Activated T-helper 17 cell treated with anti-CD3 and anti-CD28 coated beads, Interleukin-2, amount 50 U/mL, for 72 hours (primary cell): ENCODE measurements at places on chromosomes 1 and 21. TPM values are rescaled to one million over a fixed set of nuclear protein-coding genes. Genes with fewer than 3 reads are reported as not detected.

- no peaks in the 10 kb centered on the region for H3K36me3 ChIP-seq
- peaks cover 27% of the 10 kb centered on the region for H3K27me3 ChIP-seq
- ATAC-seq, result no peak
- no peak overlapping the region for H3K27ac ChIP-seq
- no peaks in the 10 kb centered on the region for H3K4me1 ChIP-seq
Measured at GRCh38 chr1:44442791-44443190, 37.7 kb downstream of the RNF220 start.

DNA sequence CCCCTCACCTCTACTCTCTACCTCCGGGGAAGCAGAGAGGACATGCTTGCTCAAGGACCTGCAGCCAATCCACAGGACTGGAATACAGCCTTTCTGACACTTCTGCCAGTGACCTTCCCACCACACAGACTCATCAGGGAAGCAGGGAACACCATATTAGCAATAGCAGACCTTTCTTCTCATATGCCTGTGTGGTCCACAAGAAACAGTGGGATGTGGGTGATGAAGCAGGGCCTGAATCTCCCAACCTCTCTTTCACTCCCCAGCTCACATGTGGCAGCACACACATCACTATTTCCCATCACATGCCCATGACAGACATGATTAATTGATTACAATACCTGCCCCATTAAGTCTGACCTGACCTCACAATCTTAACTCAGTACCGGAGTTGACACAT lies 695.1 kb downstream of the MATN1 start:
- H3K27ac ChIP-seq, result no peak overlapping the region
- H3K36me3 ChIP-seq, result no peaks in the 10 kb centered on the region
- ATAC-seq, result no peak

DNA sequence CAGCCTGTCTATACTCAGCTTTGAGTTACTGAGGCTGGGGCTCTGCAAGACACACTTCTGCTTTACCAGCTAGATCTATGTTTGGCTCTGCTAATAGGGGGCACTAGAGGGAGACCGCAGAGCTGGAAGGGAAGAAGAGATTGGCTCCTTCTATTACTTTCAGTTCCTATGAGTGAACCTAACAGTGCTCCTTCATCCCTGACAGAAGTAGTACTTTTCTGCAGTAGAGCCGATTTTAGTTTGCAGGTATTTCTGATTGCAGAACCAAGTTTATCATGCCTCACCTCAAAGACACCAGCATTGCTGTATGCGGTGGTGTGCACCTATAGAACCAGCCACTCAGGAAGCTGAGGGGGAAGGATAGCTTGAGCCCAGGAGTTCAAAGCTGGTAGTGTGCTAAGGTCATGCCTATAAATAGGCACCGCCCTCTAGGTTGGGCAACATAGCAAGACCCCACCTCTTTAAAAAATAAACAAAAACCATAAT lies 5.7 kb upstream of the ZDHHC18 start:
- no peaks in the 10 kb centered on the region for H3K27me3 ChIP-seq
- H3K4me3 ChIP-seq, result peak overlapping the region; percentile 41

GRCh38 chr1:100538913-100539835 lies 1.2 kb downstream of the GPR88 start:
- H3K4me1 ChIP-seq, result peaks cover 16% of the 10 kb centered on the region
- H3K27me3 ChIP-seq, result peaks cover 40% of the 10 kb centered on the region
- H3K27ac ChIP-seq, result no peak overlapping the region

- no peak overlapping the region for H3K27ac ChIP-seq
- H3K36me3 ChIP-seq, result no peaks in the 10 kb centered on the region
- H3K4me3 ChIP-seq, result no peak overlapping the region
- peaks cover 25% of the 10 kb centered on the region for H3K27me3 ChIP-seq
- ATAC-seq, result no peak
- no peaks in the 10 kb centered on the region for H3K4me1 ChIP-seq
Measured at GRCh38 chr1:210259561-210259960, 27.0 kb downstream of the SERTAD4 start.

DNA sequence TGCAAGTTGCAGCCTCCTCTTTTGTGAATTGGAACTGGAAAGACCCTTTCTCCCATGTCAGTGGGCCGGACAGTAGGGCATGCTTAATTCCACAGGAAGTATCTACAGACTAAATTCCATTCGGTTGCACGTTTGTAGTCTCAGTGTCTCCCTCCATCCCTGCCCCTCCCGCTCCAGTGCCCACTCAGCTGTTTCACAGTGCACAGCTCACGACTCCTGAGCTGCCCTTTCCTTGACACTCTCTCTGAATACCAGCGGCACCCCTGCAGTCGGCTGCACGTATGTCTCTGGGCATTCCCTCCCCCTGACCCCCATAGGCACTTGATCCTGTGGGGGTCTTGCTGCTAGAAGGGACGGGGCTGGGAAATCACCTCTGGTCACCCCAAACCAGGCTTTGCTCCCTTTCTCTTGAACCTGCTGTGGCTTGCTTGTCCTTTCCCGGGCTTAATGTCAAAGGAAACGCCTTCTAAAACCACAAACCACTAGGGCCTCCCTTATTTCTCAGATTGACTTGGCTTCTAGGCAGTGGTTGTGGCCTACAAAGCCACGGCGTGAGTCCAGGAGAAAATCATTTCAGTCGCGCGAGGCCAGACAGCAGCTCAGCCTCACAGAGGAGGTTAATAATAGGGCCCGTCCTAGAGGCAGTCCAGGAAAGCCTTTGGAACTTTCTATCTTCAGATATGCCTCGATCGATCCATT lies 365.3 kb upstream of the PROX1 start:
- peak; percentile 76 for ATAC-seq
- H3K36me3 ChIP-seq, result no peaks in the 10 kb centered on the region

- no peaks in the 10 kb centered on the region for H3K4me1 ChIP-seq
- ATAC-seq, result no peak
- no peak overlapping the region for H3K27ac ChIP-seq
Measured at GRCh38 chr1:176696109-176696508, 233.1 kb downstream of the PAPPA2 start.

The OR2L13 gene
- total RNA-seq, result not detected

The TMEM52 gene
- total RNA-seq, result 2.0 TPM

The CELA2A gene
- total RNA-seq, result not detected

GRCh38 chr1:6867729-6868659 lies 82.7 kb downstream of the CAMTA1 start:
- no peak for ATAC-seq
- H3K27ac ChIP-seq, result peak overlapping the region; percentile 0
- peaks cover 21% of the 10 kb centered on the region for H3K36me3 ChIP-seq

The ECM1 gene
- 2.0 TPM for total RNA-seq

- no peaks in the 10 kb centered on the region for H3K4me1 ChIP-seq
- H3K27ac ChIP-seq, result no peak overlapping the region
- peaks cover 7% of the 10 kb centered on the region for H3K36me3 ChIP-seq
- ATAC-seq, result no peak
Measured at GRCh38 chr1:21671915-21672314, 2.8 kb upstream of the RAP1GAP start.

The CD1D gene
- not detected for total RNA-seq

GRCh38 chr1:56515898-56516538 lies 63.3 kb downstream of the PLPP3 start:
- no peaks in the 10 kb centered on the region for H3K4me1 ChIP-seq
- ATAC-seq, result no peak
- H3K27ac ChIP-seq, result no peak overlapping the region
- no peak overlapping the region for H3K4me3 ChIP-seq
- no peaks in the 10 kb centered on the region for H3K27me3 ChIP-seq
- H3K36me3 ChIP-seq, result no peaks in the 10 kb centered on the region

The CD52 gene
- 542 TPM for total RNA-seq

- no peaks in the 10 kb centered on the region for H3K27me3 ChIP-seq
- no peaks in the 10 kb centered on the region for H3K4me1 ChIP-seq
- H3K36me3 ChIP-seq, result no peaks in the 10 kb centered on the region
Measured at GRCh38 chr1:214861615-214862014, 220.9 kb upstream of the KCNK2 start.

DNA sequence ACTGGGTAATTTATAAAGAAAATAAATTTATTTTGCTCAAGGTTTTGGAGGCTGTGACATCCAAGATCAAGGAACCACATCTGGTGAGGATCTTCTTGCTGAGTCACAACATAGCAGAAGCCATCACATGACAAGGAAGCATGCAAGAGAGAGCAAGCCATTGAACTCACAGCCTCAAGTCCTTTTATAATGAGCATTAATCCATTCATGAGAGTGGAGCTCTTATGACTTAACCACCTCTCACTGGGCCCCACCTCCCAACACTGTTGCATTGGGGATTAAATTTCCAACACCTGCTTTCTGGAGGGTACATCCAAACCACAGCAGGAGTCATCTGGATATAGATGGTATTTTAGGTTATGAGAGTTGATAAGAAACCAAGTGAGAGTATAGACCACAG lies 20.6 kb upstream of the EGLN1 start:
- no peak for ATAC-seq
- peaks cover 45% of the 10 kb centered on the region for H3K27me3 ChIP-seq
- H3K4me3 ChIP-seq, result no peak overlapping the region
- no peaks in the 10 kb centered on the region for H3K36me3 ChIP-seq

The KRTAP10-3 gene
- not detected for total RNA-seq

DNA sequence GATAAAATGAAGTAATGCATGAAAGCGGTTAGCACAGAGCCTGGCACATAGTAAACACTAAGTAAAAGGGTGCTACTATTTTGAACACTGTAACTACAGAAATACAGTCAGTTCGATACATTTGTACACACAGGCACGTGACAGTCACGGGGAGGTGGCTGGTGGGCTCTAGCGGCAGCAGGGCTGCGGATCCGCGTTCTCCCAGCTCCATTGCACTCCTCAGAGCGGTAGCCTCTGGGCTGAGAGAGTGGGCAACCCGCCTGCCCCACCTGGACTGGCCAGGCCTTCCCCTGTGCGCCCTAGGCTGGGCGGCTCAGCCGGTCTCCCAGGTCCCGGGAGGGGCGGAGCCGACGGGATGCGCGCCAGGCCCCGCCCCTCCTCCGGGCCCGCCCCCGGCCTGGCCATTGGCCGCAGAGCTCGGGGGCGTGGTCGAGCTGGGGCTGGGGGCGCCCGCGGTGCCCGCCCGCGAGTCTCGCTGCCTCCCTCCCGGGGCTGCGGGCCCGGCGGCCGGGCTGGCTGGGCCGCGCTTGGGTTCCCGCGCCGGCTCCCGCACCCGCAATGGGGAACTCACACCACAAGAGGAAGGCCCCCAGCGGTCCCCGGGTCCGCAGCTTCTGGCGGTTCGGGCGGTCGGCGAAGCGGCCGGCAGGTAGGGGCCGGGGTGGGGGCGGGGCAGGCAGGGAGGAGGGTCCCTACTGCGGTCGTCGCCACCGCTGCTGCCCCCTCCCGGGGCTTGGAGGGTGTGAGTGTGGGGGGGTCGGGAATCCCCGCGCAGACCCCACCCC lies 51.2 kb upstream of the SYNC start:
- H3K4me3 ChIP-seq, result peak overlapping the region; percentile 60
- peak overlapping the region; percentile 11 for H3K27ac ChIP-seq
- peaks cover 5% of the 10 kb centered on the region for H3K4me1 ChIP-seq
- H3K36me3 ChIP-seq, result no peaks in the 10 kb centered on the region
- H3K27me3 ChIP-seq, result peaks cover 7% of the 10 kb centered on the region

The AMY1C gene
- not detected for total RNA-seq

The PHF13 gene
- total RNA-seq, result 14.8 TPM

The EVI5 gene
- 31.8 TPM for total RNA-seq

The GJA9 gene
- total RNA-seq, result not detected

GRCh38 chr1:38026592-38027200 lies 14.2 kb downstream of the UTP11 start:
- H3K27ac ChIP-seq, result peak overlapping the region; percentile 91
- H3K27me3 ChIP-seq, result no peaks in the 10 kb centered on the region
- ATAC-seq, result no peak
- peaks cover 52% of the 10 kb centered on the region for H3K36me3 ChIP-seq
- H3K4me1 ChIP-seq, result peaks cover 37% of the 10 kb centered on the region
- peak overlapping the region; percentile 74 for H3K4me3 ChIP-seq

The PROK1 gene
- not detected for total RNA-seq

DNA sequence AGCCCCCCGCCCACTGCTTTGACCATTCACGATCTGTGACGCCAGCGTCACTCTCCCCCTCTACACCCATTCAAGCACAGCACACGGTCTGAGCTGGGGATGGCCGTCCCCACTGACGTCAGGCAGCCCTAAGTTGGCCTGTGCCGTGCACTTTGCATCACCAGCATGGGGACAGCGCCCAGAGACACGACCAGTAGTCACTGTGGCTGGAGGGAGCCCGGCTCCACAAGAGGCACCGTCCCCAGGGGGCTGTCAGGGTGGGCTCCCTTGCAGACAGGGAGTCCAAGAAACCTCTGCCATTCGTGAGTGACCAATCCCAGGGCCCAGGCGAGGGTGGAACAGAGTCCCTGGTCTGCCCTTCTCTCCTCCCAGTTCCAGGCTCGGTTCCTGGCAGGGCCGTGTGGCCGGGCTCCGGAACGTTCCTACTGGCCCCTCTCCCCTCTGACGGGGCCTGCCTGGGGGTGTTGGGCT lies 2.3 kb downstream of the KRTAP10-8 start:
- ATAC-seq, result no peak
- peaks cover 9% of the 10 kb centered on the region for H3K4me1 ChIP-seq
- no peak overlapping the region for H3K27ac ChIP-seq
- no peaks in the 10 kb centered on the region for H3K36me3 ChIP-seq

DNA sequence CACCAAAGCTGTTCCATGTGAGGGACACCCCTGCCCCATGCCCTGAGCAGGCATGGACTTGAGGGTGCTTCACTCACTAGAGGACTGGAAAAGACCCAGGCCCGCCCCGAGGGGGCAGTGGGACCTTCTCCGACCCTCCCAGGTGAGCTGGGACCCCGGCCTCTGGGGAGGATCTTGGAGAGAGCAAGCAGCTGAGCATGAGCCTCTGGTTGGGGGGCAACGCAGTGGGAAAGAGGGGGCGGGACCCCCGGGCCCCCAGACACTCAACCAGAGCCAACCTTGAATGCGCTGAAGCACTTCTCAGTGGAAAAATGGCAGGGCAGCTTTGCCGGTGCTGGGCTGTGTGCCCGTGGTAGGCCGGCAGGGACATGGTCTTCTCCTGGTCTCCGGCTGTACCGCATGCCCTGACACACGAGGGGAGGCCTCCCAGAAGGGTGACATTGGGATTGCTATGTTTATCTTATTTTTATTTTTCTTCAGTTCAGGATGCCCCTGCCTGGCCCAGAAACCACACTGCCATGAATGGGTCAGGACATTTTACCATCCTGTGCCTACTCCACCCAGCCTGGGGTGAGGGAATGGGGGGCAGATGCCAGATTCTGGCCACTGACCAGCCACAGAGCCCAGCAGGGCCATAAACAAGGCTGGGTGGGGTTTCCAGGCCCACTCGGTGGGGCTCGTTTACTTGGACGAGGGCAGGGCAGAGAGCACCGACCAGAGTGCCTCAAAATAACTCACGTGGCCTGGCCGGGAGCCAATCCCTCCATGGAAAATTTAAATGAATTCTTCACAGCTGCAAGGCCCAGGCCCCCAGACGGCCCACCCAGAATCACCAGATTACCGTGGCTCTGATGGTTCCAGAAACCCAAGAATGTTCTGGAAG lies 17.2 kb upstream of the LAPTM5 start:
- no peak overlapping the region for H3K27ac ChIP-seq
- no peaks in the 10 kb centered on the region for H3K27me3 ChIP-seq

GRCh38 chr1:229046251-229046853 lies 224.6 kb upstream of the RAB4A start:
- no peaks in the 10 kb centered on the region for H3K27me3 ChIP-seq
- H3K27ac ChIP-seq, result no peak overlapping the region
- no peaks in the 10 kb centered on the region for H3K36me3 ChIP-seq
